NCI-H446 (cell line): ENCODE measurements at places on chromosomes 7 and 10.

- no peak for DNase-seq
Measured at GRCh38 chr10:103478671-103479070, 369 bp downstream of the CALHM3 start.

GRCh38 chr10:34049887-34050286 is 715.4 kb upstream of the NRP1 start:
- DNase-seq: no peak

- no peak for DNase-seq
Measured at GRCh38 chr10:128058106-128058749, 68.0 kb downstream of the MKI67 start.

DNA sequence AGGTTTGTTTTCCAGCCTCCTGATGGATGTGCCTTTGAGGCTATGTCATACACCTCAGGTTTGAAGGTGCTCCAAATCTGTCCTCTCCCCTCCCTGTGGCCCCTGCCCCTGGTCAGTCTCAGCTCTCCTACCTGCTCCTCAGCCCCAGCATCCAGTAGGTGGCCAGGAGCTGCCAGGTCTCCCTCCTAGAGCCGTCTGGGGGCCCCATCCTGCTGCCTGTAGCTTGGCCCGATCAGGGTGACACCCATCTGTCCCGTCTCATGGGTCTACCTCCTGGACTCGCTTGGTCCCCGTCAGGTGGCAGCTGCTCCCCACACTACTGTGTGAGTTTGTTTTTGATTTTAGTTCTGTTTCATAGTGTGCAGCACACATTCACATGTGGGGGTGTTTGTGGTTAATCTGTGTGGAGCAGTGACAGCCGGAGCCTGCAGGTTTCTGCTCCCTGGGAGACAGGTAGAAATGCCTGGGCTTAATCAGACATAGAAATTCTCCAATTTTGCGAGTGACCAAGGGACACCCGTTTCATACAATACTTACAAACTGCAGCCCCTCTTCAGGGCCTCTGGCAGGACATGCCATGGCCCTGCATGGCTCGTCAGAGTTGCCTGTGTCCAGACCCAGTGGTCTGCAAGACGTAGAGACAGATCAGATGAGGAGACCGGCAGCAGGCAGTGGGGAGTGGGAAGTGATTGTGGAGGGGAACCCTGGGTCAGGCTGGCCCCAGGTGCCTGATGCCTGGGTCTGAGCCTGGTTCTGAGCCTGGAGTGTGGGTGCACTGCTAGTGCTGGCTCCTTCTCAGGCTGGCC is 17.1 kb downstream of the ADCY1 start:
- no peak for DNase-seq

- no peak for DNase-seq
Measured at GRCh38 chr7:93194386-93194785, 31.9 kb downstream of the HEPACAM2 start.

- no peak for DNase-seq
Measured at GRCh38 chr7:77566421-77566820, 29.3 kb downstream of the PTPN12 start.

GRCh38 chr10:71748671-71749191 is 24.6 kb downstream of the VSIR start:
- DNase-seq: no peak

- DNase-seq: peak; percentile 27
Measured at GRCh38 chr7:121301446-121302213, 27.2 kb upstream of the WNT16 start.

GRCh38 chr10:7188456-7189050 is 222.3 kb downstream of the SFMBT2 start:
- no peak for DNase-seq

DNA sequence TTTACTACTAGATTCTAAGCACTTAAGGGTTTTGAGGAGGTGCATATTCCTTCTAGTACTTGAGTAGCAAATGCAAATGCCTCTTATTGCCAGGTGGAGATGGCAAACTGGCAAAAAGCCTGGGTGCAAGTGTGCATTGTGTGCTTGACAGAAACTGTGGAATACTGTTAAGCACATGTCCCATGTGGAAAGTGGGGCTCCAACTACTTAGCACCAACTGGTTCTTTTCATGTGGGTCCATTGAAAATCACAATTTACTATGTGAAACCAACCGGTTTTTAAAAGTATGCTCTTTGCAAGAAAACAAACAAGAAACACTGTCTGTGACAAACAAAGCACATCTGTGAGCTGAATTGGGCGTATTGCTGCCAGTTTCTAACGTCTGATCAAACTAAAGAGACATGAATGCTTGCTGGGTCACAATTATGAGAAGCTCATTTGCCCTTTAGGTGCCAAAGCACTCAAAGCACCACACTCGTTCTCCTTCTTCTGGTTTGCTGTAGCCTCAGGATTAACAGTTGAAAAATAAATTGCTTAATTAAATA is 197.4 kb downstream of the SEMA3E start:
- peak; percentile 14 for DNase-seq

DNA sequence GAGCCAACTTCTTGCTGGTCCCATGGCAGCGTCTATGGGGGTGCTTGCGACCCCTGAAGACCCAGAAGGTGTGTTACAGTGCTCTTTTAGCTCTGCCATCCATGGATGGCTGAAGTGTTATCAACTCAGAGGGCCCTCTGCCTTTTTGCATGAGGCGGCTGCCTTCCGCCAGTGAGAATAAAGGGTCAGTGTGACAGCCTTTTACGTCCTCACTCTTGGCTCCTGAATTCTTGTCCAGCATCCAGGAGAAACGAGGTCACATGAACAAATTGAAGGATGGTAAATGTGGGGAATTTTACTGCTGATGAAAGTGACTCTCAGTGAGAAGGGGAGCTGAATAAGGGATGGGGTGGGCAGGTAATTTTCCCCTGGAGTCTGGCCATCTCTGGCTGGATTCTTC is 24.1 kb downstream of the SSMEM1 start:
- DNase-seq: no peak

GRCh38 chr10:68202960-68203353 is 29.0 kb downstream of the ATOH7 start:
- DNase-seq: no peak

GRCh38 chr7:768881-769504 is 41.9 kb upstream of the PRKAR1B start:
- DNase-seq: peak; percentile 45

DNA sequence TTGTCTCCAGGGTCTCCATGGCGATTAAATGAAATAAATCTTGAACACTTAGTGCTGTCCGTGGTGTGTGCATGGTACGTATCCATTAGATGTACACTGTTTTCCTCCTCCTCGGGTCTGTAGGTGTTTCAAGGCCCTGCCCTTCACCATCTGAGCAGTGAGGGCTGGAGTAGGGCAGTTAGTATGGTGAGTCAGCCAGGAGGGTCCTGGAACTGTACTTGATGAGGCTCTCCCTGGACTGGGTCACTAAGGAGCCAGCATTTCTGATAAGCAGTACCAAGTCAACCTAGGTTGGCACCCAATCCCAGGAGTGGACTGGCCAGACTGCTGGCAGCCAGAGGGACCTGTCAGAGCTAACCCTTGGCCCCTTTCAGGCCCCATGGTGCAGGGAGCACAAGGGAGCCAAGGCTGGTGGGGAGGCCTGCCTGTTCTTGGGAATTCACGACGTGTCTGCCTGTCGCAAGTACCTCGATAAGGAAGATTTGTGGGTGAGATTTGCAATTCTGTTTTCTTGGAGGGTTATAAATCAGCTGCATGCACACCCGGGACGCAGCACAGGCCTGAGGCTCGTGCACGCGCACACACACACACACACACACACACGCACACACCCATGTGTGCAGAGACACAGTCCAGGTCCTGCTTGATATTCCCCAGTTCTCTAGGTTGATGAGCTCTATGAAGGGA is 114.2 kb downstream of the ZMIZ1 start:
- DNase-seq: no peak

- DNase-seq: no peak
Measured at GRCh38 chr10:52703898-52704297, 68.7 kb downstream of the MBL2 start.

- no peak for DNase-seq
Measured at GRCh38 chr7:3558400-3558799, 257.3 kb downstream of the SDK1 start.

DNA sequence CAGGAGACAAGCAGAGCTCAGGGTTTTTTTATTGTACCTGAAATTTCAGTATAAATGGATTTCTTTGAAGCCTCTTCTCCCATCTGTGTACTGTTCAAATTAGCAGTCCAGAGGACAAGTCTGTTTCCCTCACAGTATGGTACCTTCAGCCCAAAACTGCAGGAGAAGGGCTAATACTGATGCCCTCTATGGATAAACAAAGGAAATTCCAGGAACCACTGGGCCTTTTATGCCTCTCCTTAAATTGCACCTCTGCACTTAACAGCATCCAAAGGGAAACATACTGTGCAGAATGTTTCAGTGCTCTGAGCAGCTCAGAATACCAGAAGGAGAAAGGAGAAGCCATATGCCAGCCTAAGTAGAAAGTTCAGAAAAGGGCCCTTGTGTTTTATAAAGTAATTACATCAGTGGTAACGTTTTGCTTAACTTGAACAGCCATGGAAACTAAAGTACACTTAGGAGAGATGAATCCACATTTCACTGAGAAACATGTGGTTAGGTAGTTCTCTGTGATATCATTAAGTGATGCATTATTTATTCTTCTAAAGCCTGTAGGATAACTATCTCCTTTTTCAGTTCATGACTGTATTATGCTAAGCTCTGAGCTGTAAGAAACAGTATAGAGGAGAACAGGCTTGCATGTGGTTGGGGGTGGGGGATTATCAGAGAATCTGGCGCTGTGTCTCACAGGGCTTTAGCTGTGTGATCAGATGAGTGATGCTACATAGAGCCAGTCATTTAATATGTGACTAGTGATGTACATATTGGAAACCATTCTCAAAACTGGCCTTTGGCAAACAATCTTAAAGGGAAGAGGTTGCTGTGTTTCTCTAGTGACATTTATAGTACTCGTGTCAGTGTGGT is 111.3 kb downstream of the POU6F2 start:
- no peak for DNase-seq

DNA sequence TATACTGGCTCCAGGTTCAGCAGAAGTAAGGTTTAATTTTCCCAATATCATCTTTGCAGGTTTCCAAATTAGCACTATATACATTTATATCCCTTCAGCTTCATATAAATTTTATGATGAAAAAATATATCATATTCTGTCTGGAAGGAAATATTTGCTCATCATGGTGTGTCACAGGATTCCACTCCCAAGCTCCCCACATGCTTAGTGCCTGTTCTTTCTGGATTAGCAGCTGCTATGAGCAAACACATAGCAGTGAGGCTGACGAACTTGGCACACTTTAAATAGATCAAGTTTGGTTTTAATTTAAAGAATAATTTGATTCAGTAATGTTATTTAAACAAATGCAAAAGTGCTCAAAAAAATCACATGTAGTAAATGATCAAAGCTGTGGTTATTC is 251.9 kb downstream of the AGMO start:
- DNase-seq: peak; percentile 12

- no peak for DNase-seq
Measured at GRCh38 chr7:120334475-120334874, 61.5 kb downstream of the KCND2 start.

DNA sequence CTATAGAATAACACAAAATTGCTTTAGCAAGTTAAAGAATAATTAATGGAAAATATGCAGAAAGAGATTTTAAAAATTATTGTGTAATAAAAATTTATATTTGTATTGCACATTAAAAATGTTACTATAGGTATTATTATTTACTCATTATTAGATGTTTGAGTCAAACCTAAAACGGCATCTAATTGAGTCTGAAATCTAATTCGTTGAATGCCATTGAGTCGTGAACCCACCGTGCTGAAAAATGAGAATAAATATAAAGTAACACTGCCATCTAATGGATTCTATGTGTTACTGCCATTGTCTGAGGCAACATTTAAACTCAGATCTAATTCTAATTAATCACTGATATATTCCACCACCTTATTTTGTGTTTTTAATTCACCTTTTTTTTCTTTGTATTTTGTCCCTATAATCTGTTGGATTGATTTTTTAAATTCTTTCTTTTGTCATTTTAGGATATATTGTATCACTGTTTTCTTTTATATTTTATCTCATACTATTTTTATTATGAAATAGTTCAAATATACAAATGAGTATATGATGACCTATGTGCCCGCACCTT is 62.2 kb downstream of the SAMD9 start:
- DNase-seq: peak; percentile 61

DNA sequence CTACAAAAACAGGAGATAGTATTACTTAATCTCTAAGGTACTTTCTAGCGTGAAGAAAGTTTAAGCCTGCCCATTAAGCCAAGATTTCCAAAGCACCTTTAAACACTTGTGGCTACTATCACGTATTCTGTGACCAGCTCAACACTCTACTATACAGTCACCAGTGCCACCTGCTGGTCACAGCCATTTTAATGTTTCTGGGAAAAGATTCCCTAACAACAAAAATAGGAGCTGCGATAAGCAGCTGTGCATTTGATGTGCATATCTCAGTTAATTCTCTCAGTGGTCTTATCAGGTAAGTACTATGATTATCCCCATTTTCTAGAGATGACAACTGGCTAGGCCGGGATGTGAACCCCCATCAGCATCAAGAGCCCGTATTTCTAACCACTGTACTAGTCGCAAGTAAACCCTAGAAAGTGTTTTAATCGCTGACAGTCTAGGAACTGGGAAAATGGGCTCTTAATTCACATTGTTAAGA is 860 bp downstream of the SEC31B start:
- DNase-seq: peak; percentile 56

GRCh38 chr7:159026271-159027055 is 118.2 kb downstream of the VIPR2 start:
- DNase-seq: no peak

DNA sequence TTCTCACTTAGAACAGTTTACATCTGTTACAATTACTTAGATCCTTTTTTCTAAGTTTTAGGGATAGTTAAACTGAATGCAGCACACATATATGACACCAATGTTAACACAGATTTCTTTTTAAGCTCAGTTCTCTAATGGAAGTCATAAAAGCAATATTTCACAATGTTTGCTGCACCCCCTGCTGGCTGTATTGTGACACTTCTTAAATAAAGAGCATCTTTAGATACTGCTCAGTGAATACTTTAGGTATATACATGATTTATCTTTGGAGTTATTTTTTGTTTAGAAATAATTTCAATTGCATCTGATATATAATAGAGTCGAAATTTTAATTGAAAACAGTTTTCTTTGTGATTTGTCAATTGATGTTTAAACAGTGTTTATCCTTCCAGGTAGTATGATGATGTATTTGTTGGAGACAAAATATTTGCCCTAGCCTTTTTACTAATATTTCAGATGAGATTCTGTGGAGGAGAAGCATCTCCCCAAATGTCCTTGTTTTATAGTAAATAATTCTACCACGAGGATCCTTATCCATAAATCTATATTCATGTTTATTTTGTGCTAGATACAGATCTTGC is 174.4 kb downstream of the ST7 start:
- DNase-seq: peak; percentile 41

- DNase-seq: no peak
Measured at GRCh38 chr7:4272141-4272540, 410.0 kb upstream of the FOXK1 start.

- DNase-seq: no peak
Measured at GRCh38 chr7:24197852-24198251, 86.1 kb upstream of the NPY start.

DNA sequence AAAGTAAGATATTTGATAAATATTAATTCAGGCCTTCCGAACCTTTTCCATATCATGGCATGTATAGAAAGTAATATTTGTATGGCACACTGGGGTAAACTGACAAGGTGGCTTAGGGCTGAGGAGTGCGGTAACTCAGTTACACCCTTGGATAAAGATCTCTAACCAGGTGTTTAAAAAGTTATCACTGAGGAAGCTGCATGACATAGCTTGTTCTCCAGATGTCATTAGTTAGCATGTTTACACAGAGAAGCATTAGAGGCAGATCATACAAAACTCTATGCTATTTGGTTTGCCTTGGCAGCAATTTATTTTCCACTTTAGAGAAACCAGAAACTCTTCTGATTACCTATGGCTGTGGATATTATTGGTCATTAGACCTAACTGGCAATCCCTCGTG is 118.2 kb downstream of the ST7 start:
- DNase-seq: no peak
